ENCODE measurements at places on chromosomes 4 and X.

GRCh38 chr4:85431881-85432485 lies 43.0 kb upstream of the ARHGAP24 start:
- no peak for DNase-seq

DNA sequence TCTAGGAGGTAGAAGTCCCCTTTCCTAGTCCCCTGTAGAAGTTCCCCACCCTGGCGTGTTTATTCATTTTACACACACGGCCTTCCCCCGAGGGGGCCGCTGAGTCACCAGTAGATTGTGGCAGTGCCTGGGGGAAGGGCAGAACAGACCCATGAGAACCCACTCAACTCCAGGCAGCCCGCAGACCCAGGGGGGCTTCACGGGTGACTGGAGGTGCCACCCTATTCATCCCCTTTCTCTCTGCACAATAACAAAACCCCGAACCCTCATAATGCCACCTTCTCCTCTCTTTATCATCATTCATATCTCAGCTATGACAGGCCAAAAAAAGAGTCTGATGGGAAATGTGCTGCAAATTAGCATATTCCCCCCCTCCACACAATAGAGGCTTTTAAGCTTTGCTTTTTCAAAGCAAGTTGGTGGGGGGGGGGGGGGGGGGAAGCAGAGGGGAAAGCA lies 20.4 kb upstream of the GPM6B start:
- no peak for DNase-seq

DNA sequence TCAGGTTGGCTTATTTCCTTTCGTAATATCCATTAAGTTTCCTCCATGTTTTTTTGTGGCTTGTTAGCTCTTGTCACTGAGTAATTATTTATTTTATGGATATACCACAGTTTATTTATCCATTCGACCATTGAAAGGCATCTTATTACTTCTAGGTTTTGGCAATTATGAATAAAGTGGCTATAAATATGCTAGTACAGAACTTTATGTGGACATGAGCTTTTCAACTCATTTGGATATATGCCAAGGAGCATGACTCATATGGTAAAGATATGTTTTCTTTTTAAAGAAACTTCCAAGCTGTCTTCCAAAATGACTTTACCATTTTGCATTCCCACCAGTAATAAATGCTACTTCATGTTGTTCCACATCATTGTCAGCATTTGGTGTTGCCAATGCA lies 803.6 kb downstream of the GLUD2 start:
- DNase-seq, result no peak

- DNase-seq, result no peak
These were observed 17.2 kb upstream of the SMIM14 start for GRCh38 chr4:39655876-39656275.

DNA sequence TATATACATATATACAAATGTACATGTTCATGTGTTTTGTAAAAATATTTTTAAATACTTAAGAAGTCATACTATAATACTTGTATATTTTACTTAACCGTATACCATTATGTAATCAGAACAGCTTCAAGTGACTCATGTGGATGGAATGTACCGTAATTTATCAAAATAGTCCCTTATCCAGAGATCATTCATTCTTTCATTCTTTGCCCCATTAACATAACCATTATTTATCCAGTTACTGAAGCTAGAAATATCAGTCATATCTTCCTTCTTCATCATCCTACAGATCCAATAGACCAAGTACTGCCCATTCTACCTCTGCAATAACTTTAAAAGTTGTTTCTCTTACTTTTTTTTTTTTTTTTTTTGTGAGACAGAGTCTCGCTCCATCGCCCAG lies 164.2 kb downstream of the MAB21L2 start:
- no peak for DNase-seq

GRCh38 chr4:52035190-52035589 lies 2.9 kb downstream of the SGCB start:
- no peak for DNase-seq

DNA sequence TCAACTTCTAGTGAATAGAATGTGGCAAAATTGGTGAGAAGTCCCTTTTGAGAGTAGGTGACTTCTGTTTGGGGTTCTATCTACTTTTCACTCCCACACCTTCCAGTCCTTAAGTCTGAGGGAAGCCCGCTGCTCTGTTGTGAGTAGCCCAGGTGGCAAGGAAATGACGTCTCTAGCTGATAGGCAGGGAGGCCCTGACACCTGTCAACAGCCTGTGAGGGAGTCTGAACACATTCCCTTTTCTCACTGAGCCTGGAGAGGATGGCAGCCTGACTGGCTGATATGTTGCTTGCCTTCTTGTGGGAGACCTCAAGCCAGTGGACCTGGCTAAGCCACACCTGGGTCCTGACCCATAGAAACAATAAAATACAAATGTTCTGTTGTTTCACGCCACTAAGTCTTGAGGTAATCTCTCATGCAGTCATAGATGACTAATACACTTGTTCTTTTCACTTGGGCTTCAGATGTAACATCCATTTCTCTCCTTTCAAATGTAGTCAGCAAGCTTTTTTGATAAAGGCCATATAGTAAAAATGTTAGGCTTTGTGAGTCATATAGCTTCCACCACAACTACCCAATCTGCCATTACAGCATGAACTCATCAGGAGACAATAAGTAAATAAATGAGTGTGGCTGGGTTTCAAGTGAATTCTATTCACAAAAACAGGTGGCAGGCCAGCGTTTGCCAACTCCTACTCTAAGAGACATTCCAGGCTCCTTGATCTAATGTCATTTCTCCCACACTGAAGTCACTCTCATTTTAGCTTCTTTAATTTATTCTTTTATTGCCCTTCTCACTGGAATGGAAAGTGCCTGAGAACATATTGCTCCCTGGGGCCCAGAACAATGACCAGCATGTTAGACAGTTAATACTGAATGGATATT lies 265.1 kb upstream of the MAD2L1 start:
- DNase-seq, result no peak

- no peak for DNase-seq
These were observed 8.9 kb upstream of the CDKL2 start for GRCh38 chr4:75639124-75639695.

- DNase-seq, result no peak
These were observed 583 bp downstream of the RASL11B start for GRCh38 chr4:52862639-52863161.

All from activated CD4-positive, alpha-beta T cell treated with anti-CD3 and anti-CD28 coated beads for 1 hour (primary cell).